Activated CD8-positive, alpha-beta memory T cell treated with anti-CD3 and anti-CD28 coated beads, Interleukin-2, amount 50 U/mL, for 4 hours (primary cell): ENCODE measurements at places on chromosomes 16 and 17.

DNA sequence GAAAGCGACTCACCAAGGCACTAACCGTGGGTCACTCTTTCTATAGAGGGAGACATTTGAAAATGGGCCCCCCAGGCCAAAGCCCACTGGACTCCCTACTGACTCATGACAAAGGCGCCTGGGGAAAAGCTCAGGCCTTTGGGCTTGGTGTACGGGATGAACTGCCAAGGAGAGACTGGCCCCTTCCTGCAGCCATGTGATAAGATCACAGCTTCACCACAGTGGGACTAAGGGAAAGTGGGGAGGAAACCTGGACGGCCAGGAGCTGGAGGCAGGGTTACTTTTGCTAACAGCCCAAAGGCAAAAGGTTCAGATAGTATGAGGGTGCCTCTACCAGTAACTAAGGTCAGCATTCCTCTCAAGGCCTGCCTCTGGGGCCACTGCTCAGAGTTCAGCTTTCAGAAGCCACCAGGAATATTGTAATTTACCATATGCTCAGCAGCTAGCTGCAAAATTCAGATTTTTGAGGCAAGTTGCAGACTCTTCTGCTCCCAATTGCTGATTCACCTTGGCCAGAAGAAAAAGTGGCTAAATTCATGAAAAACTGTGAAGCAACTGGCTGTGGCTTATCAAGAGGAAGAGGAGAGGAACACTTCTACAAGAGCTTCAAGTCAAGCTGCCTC is 37.1 kb upstream of the SLC25A19 start:
- no peak for DNase-seq

DNA sequence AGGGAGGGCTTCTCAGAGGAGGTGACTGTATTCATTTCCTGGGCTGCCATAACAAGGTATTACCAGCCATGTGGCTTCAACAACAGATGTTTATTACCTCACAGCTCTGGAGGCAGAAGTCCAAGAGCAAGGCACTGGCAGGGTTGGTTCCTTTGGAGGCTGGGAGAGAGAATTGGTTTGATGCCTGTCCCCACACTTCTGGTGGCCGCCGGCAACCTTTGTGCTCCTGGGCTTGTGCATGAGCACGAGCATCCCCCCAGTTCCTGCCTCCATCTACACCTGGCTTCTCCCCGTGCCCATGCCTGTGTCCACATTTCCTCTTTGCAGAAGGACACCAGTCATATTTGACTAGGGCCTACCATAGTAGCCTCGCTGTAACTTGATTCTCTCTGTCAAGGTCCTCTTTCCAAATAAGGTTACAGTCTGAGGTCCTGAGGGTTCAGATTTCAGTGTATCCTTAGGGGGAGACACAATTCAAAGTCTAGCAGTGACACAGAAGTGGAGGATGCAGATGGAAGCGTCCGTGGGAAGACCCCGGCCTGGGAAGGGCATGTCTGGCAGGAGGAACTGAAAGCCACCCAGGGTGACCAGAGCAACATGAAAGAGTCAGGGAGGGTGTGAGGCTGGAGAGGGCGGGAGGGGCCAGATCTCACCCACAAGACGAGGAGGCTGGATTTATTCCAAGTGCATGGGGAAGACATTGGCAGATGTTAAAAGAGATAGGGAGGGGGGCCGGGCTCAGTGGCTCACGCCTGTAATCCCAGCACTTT is 188.2 kb upstream of the HSBP1 start:
- no peak for DNase-seq

- no peak for DNase-seq
These were observed 2.2 kb upstream of the AOC2 start for GRCh38 chr17:42841975-42842685.

DNA sequence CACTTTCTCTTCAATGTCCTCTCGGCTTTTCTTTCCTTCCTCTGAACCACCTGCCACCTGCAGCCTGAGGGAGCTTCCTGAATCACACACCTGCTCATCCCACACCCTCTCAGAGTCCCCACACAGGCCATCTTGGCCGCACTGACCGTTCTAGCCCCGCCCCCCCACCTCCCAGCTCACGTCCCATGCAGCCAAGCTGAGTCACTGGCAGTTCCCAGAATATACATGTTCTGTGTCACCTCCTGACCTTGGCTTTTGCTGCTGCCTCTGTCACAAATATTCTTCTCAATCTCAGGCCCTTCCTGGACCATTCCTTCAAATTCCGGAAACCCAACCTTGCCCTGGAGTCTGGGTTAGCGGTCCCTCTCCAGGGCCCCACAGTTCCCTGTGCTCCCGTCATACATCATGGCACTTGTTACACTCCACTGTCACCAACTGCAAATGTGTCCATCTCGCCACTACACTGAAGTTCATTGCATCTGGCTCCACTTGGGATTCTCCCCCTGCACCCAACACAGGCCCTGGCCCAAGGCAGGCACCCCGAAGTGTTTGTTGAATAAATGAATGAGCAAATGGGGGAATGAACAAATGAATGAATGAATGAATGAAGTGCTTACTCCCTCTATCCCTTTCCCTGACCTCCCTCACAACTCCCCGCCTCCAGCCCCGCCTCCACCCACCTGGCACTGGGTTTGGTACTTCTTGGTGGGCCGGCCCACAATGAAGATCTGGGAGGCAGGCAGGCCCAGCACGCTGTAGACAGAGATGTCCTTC is 12.8 kb downstream of the PIMREG start:
- DNase-seq = no peak

GRCh38 chr17:7745748-7746470 is 28.4 kb downstream of the DNAH2 start:
- DNase-seq = no peak

DNA sequence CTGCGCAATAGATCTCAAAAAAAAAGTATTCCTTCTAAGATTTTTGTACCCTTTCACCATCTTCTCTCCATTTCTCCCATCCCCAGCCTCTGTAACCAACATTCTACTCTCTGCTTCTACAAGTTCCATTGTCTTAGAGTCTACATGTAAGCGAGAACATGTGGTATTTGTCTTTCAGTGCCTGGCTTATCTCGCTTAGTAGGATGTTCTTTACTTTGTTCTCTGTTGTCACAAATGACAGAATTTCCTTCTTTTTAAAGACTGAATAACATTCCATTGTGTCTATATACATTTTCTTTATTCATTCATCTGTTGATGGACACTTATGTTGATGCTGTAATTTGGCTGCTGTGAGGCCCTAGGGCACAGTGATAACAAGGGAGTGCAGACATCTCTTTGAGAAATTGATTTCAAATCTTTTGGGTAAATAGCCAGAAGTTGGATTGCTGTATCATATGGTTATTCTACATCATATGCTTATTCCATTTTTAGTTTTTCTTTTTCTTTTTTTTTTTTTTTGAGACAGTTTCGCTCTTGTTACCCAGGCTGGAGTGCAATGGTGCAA is 37.7 kb upstream of the MYH10 start:
- DNase-seq = no peak

DNA sequence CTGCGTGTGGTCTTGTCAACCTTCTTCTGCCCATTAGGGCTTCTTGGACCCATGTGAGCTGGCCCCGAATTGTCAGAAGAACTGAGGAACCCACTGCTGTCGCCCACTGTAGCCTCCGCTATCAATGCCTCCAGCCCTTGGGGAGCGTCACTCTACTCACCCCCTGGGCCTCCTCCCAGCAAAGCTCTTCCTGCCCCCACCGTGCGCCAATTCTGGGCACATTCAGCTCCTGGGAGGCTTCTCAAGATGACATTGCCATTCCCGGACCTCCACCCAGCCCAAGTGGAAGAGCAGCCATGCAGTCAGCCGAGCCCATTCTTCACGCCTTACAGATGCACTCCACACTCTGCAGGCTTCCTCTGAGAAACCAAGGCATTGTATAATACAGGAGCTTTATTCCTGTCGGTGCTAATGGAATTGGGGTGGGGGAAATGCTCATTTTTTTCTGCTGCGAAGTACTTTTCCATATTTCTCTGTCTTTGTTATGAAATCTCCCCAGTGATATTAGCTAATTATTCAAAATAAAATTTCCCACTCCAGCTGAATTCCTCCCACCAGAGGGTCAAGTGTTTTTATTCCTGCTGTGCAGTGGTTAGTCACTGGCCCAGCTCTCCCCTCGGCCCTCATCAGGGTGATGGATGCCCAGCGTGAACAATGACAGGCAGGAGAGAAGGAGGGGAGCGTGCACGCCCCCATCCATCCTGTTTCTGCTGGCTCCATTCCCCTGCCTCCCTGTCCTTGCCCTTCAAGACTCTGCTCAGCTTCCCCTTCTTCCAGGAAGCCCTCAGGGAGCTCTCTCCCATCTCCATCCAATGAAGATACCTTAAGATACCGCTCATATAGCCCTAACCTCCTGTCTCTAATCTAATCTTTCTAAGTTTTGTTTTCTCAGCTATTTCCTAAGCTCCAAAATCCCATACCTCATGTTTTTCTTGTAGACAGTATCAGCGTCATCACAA is 87.7 kb downstream of the C16orf95 start:
- no peak for DNase-seq

GRCh38 chr17:62649570-62649969 is 22.1 kb downstream of the MRC2 start:
- no peak for DNase-seq

GRCh38 chr17:83068641-83069570 is 10.5 kb upstream of the METRNL start:
- DNase-seq = no peak

GRCh38 chr16:77386831-77387814 is 47.7 kb downstream of the ADAMTS18 start:
- no peak for DNase-seq

- peak; percentile 48 for DNase-seq
These were observed 16.7 kb downstream of the ZFPM1 start for GRCh38 chr16:88469615-88470395.

- DNase-seq = no peak
These were observed 109.0 kb downstream of the RAP1GAP2 start for GRCh38 chr17:2905269-2905668.

GRCh38 chr16:2270588-2271470 is 2.9 kb upstream of the RNPS1 start:
- no peak for DNase-seq

DNA sequence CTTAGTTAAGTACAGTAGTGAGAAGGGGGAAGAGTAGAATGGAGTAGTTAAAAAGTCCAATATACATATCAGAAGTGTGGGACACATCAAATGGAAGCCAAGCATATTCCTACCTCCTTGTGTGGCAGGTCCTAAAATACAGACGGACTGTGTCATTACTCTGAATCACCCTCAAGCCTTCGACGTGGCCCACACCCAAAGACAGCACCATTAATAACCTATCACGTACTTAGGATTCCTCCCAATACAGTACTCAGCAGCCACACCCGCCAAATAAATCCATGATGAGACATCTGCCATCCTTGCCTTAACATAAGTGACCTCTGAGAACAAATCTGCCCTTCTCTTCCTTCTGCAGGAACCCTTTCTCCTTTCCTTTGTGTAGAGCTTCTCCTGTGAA is 38.9 kb downstream of the UBE2G1 start:
- DNase-seq = no peak

- DNase-seq = no peak
These were observed 99.0 kb downstream of the CA4 start for GRCh38 chr17:60248618-60249289.

DNA sequence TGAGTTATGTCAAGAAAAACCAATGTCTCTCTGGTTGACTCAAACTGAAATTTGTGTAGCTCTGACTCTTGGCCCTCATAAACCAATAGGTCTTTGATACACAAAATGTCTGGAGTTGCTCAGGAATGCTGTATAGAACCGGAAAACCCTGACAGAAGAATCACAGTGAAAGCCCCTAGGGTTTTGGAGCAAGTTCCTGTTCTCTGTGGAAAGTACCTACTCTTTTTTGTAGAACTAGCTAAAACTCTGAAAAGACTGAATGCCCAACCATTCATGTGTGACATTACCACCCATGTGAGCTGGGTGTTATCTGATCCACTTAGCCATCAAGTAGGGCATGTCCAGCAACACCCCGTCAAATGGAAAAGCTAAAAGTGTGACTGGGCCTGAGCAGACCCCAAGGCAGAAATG is 28.8 kb downstream of the CCL4 start:
- no peak for DNase-seq

DNA sequence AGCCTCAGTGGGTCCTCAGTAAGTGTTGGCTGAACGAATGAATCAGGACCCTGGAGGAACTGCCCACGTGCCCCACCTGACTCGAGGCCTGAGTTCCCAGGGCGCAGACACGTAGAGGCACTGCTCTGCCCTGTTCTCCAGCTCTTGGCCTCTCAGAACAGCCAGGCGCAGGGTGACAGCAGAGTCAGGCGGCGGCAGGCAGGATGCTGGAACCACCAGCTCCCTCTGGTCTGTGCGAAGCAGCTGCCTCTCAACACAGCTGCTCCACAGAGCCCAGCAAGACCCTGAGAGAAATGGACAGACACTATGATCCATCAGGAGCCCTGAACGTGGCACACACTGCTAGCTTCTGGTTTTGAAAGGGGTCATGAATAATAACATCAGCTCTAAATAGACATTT is 53.1 kb upstream of the BCO1 start:
- no peak for DNase-seq

- DNase-seq = no peak
These were observed 166.4 kb downstream of the TANC2 start for GRCh38 chr17:63132459-63132911.

GRCh38 chr17:44831371-44831770 is 1.3 kb upstream of the GJC1 start:
- no peak for DNase-seq

- DNase-seq = no peak
These were observed 20.6 kb downstream of the ZNF423 start for GRCh38 chr16:49835161-49835777.

DNA sequence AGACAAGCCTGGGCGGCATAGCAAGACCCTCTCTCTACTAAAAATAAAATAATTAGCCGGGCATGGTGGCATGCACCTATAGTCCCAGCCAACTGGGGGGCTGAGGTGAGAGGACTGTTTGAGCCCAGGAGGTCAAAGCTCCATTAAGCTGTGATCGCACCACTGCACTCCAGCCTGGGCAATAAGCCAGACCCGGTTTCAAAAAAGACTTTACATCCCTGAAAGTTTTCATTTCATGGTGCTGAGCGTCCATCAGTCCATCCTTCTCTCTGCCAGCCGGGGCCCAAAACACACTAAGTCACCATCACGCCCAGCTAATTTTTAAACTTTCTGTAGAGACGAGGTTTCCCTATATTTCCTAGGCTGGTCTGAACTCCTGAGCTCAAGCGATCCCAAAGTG is 10.6 kb downstream of the RAB40B start:
- no peak for DNase-seq

GRCh38 chr16:23486480-23486879 is 23.8 kb downstream of the GGA2 start:
- DNase-seq = no peak

DNA sequence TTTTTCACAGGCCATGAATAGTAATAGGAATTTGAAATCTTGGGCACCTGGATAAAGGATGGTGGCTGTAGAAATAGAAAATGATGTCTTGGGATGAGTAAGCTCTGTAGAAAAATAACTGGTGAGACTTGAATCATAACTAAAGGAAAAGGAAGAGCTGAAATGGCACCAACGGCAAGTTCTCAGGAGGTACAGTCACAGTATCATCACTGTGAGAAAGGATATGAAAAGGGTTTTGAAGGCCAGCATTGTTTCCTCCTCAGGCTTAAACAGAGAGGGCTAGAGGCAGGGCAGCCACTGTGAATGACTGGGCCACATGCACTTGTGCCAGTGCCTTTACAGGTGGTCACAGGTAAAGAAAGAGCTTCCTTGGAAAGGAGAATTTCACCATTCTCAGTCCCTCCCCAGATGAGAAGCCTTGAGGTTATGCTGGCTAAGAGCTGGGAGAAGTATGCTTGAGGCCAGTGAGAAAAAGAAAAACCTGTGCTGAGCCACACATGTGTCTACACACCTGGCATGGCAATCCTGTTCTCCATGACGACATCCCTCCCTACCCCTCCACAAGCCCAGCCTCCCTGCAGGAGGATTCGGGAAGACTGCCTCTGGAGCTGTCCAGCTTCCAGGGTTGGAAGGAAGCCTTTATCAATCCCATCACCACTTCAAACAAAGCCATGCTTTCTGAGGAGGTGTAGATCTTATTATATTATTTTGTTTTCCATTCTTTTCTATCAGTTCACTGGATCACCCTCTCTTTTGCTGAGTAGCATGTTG is 3.8 kb upstream of the ANKFN1 start:
- DNase-seq = no peak
